ENCODE measurements at places on chromosomes 1 and 21.

DNA sequence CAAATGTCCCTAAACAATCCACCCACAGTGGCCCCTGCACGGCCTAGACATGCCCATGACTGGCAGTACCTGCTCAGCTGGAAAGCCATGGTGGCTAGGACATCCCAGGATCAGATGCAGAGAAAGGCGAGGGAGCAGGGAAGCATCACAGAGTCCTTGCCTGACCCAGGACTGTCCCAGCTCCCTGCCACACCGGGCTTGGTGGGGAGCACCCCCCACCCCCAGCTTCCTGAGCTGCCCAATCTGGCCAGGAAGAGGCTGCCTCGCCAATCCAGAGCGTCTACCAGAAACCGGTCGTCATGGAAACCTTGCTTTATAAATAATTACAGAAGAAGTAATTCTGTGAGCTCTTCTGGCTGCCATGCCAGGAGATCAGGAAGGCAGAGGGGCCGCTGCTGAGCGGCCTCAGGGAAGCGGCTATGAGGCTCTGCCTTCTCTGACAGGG is 34.8 kb downstream of the ACOT7 start:
- no peak for DNase-seq

DNA sequence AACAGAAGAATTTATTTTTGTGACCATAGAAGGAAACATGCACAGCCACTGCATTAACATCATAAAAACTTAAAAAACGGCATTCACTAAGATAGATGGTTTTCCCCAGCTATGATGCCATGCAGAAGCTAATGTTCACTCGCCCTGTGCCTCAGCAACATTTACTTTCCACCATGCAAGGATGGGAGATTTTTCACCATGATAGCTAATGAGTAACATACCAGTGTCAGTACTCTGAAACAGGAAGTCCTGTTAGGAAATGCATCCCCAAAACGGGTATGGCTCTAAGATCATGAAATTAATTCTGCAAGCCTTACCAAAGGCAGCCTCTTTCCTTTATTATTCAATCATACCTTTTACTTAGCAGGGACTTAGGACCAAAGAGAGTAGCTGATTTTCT is 17.5 kb upstream of the VAMP3 start:
- no peak for DNase-seq

GRCh38 chr1:21289127-21289526 is 1.1 kb downstream of the ECE1 start:
- no peak for DNase-seq

DNA sequence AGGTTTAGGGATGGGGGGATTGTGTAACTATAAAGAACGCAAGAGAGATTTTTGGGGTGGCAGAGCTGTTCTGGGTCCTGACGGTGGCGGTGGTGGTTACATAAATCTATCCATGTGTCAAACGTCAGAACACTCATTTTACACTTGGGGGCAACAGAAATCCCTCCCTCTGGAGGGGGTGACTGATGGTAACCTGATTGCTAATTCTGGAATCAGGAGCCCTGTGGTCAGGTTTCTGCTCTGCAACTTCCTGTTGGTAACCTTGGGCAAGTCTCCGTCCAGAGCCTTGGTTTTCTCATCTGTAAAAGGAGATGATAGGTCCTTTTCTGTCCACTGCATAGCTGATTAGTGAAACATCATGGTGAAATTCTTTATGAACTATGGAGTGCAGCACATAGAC is 40.9 kb downstream of the ALPL start:
- DNase-seq = no peak

- no peak for DNase-seq
These were observed 1.2 kb upstream of the OPTC start for GRCh38 chr1:203492748-203493130.

- DNase-seq = no peak
These were observed 14.7 kb downstream of the COA7 start for GRCh38 chr1:52683367-52683940.

DNA sequence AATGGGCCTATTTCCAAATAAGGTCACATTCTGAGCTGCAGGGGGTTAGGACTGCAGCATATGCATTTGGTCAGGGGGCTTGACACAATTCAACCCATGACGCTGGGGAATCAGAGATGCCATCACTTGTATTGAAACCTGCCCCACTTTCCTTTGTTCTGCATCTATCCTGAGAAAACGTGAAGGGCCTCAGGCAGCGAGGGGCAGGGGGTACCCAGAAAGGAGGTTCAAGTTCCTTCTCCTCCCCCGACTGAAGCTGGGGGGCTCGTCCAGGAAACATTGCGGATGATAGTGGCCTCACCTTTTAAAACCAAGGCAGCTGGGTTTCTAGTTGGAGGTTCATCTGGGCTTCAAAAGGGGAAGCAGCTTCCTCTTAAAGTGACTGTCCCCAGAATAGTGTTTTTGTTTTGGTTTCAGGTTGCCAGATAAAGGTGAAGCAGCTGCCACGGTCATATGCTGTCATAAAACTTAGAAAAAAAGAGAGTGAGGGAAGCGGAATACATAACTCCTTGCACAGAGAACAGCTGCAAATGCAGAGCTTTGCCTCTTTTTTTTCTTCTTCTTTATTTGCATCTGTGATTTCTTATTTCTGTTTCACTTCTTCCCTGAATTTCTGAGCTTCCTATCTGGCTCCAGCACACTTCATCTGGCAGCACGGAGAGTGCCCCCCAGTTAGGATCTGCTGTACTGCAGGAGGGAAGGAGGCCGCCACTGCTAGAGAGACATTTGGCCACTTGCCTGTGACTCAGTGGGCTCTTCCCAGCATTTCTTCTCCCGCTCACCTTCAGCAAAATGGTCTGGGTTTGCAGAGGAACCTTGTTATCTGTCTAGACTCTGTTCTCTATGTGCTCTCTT is 142.0 kb downstream of the AJAP1 start:
- DNase-seq = no peak

GRCh38 chr1:189662190-189662589 is 815.5 kb downstream of the BRINP3 start:
- no peak for DNase-seq

- DNase-seq = no peak
These were observed 35.4 kb downstream of the IGSF21 start for GRCh38 chr1:18142969-18143368.

GRCh38 chr1:81287411-81288080 is 513.2 kb upstream of the ADGRL2 start:
- no peak for DNase-seq

DNA sequence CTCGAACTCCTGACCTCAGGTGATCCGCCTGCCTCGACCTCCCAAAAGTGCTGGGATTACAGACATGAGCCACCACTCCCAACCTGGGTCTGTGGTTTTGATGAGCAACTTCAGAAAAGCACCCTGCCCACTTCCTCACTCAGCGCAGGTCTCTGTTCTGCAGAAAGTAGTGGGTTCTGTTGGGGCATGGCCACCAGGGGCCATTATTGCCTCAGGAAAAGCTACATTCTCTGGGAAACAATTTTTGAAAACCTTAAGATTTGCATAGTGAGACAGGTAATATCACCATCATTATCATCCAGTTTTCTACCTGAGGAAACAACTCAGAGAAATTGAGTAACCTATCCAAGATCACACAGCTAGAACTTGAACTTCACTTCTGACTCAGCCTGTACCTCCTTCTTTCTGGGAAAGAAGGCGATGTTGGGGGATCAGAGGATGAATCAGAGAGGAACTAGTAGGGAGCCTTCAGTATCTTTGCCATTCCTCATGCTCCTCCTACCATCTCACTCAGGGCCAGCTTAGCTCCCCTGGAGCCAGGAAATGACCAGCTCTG is 7.1 kb upstream of the NES start:
- DNase-seq = no peak

GRCh38 chr21:35900539-35900938 is 159.8 kb downstream of the SETD4 start:
- no peak for DNase-seq

DNA sequence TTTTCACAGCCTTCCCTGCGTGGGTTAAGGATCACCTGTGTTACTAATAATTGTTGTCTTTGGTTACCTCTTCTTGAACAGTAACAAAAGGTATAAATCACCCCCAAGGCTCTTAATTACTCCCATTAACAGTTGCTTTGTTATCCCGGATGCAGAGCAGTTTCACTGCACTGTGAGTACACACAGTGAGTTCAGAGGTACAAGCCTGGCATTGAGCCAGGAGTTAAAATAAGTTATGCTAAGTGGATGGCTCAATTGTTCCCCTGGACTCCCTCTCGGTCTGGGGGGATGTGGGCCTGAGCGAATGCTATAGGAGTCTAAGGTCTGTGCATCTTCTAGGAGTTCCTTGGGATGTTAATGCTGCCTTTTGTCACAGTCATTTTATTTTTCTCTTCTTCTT is 258.3 kb downstream of the ATG4C start:
- DNase-seq = peak; percentile 95

DNA sequence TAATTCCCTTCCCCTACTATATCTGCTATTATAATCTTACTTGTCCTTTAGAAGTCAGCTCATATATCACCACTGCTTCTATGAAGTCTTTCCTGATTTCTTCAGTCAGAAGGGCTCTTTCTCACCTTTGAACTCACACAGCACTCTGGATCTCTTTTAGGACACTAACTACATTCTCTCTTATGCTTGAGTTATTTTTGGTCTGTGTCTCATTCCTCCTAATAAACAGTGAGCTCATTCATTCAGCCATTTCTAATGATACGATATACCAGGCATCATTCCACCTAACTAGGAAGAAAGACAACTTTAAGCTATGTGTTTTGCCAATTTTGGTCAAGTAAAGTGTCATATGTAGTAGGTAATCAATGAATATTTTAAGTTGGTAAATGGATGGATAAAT is 1.2 kb upstream of the STYXL2 start:
- DNase-seq = no peak

GRCh38 chr1:245810789-245811337 is 656.1 kb downstream of the KIF26B start:
- peak; percentile 39 for DNase-seq

DNA sequence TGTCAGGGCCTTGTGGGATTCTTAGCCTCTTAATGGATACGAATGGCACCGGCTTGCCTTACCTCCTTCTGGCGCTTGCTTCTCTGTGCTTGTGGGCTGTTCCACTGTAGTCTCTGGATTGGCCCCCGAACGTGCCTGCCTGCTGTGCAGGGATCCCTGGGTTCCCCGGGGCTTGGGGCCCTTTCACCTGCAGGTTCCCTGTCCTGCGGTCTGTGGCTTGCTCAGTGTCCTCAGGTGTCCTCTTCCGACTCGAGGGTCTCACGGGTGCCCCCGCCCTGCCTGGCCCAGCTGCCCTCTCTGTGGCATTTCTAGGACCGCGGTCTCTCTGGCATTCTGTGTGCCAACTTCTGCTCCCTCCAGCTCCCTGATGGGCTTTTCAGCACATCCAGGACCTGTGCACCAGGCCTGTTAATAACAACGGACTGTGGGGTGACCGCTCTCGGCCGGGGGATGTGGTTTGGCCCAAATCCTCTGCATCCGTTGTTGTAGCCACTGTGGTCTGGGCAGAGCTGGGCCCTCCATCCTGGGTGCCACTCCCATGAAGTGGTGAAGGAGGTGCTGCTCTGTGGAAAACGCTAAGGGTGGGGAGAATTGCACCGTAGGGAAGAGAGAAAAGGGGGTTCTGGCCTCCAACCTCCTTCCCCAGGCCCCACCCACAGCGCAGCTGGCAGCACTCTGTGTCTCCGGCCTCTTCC is 12.4 kb downstream of the COL18A1 start:
- DNase-seq = no peak

GRCh38 chr1:220717800-220718640 is 27.9 kb downstream of the C1orf115 start:
- DNase-seq = no peak

- no peak for DNase-seq
These were observed 9.3 kb downstream of the ASH1L start for GRCh38 chr1:155553349-155553748.

DNA sequence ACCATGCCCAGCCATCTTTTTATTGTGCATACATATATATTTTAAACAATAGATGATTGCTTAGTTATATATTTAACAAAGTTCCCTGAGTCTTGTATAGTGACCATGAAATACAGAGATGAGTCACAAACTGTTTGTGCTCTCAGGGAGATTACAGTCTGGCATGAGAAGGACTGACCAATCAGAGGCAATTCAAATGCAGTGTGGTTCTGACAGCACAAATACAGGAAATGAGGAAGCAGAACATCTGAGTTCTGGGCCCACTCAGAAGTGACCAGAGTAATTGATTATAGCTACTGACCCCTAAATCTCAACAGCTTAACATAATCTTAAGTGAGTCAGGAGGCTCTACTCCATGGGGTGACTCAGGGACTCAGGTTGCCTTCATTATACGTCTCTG is 534.5 kb downstream of the OMA1 start:
- no peak for DNase-seq
